ENCODE measurements at places on chromosomes 7 and 10. TPM values are rescaled to one million over a fixed set of nuclear protein-coding genes. Genes with fewer than 3 reads are reported as not detected.

Gene UFSP1
- 3.2 TPM for total RNA-seq

Gene FRA10AC1
- total RNA-seq, result 14.5 TPM

Gene TCERG1L
- not detected for total RNA-seq

Gene SLC16A12
- 4.0 TPM for total RNA-seq

Gene NMT2
- 11.6 TPM for total RNA-seq

Gene ADCY1
- total RNA-seq, result 4.3 TPM

DNA sequence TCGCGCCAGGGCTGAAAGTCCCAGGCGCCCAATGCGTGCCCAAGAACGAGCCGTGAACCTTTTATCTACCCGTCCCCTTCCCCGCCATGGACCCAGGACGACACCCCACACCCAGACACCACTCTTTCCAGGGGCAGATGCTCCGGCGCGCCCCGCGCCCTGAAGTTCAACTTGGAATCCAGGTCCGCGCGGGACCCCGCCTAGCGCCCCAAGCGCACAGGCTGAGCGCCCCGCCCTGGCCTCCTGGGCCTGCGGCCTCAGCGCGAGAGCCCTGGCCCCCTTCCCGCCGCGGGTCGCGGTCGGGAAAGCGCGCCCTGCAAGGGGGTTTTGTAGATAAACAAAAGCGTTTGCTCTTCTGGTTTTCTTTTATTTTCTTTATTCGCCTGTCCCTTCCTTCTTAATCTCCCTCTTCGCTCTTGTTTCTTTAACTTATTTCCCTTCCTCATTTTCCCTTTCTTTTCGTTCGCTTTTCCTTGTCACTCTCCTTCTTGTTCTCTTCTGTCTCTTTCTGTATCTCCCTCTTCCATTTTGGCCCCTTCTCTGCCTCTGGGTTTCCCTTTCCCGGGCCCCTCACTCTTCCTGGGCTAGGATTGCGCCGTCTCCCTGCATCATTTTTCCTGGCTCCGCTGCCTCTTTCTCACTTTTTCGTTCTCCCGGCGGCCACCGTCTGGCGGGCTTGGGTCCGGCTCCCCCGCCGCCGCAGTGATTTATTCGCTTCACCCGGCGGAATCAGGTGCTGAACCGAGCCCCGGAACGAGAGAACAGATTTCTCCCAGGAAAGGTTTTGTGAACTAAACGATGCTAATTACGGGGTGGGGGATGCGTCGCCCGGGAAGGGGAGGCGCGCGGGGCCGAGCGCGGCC, 15.3 kb upstream of the PAX2 start:
- peaks cover 82% of the 10 kb centered on the region for H3K27me3 ChIP-seq
- H3K36me3 ChIP-seq, result no peaks in the 10 kb centered on the region
- DNase-seq, result no peak
- H3K4me3 ChIP-seq, result peak overlapping the region; percentile 17

- H3K27ac ChIP-seq, result no peak overlapping the region
- H3K36me3 ChIP-seq, result no peaks in the 10 kb centered on the region
- H3K4me1 ChIP-seq, result no peaks in the 10 kb centered on the region
- H3K4me3 ChIP-seq, result no peak overlapping the region
Measured at GRCh38 chr7:134771889-134772288, 7.5 kb upstream of the CALD1 start.

GRCh38 chr10:82284180-82284579, 409.2 kb downstream of the NRG3 start:
- H3K4me3 ChIP-seq, result no peak overlapping the region
- no peaks in the 10 kb centered on the region for H3K4me1 ChIP-seq
- no peak for DNase-seq
- no peak overlapping the region for H3K27ac ChIP-seq
- no peaks in the 10 kb centered on the region for H3K36me3 ChIP-seq

GRCh38 chr7:6642239-6642839, 5.2 kb downstream of the ZNF316 start:
- H3K27me3 ChIP-seq, result no peaks in the 10 kb centered on the region
- DNase-seq, result no peak
- H3K36me3 ChIP-seq, result peaks cover 50% of the 10 kb centered on the region
- no peaks in the 10 kb centered on the region for H3K4me1 ChIP-seq
- H3K4me3 ChIP-seq, result no peak overlapping the region

GRCh38 chr10:130905921-130906320, 405.6 kb downstream of the TCERG1L start:
- H3K4me3 ChIP-seq, result no peak overlapping the region
- no peaks in the 10 kb centered on the region for H3K27me3 ChIP-seq
- no peak overlapping the region for H3K27ac ChIP-seq
- H3K36me3 ChIP-seq, result no peaks in the 10 kb centered on the region
- H3K4me1 ChIP-seq, result no peaks in the 10 kb centered on the region
- no peak for DNase-seq

- no peaks in the 10 kb centered on the region for H3K27me3 ChIP-seq
- H3K4me1 ChIP-seq, result no peaks in the 10 kb centered on the region
- H3K27ac ChIP-seq, result no peak overlapping the region
- DNase-seq, result peak; percentile 79
- H3K36me3 ChIP-seq, result no peaks in the 10 kb centered on the region
Measured at GRCh38 chr10:103712898-103713498, 142.4 kb downstream of the SH3PXD2A start.

- no peaks in the 10 kb centered on the region for H3K36me3 ChIP-seq
- no peaks in the 10 kb centered on the region for H3K27me3 ChIP-seq
- no peak overlapping the region for H3K27ac ChIP-seq
- no peaks in the 10 kb centered on the region for H3K4me1 ChIP-seq
Measured at GRCh38 chr7:147804032-147804431, 786.5 kb upstream of the C7orf33 start.

DNA sequence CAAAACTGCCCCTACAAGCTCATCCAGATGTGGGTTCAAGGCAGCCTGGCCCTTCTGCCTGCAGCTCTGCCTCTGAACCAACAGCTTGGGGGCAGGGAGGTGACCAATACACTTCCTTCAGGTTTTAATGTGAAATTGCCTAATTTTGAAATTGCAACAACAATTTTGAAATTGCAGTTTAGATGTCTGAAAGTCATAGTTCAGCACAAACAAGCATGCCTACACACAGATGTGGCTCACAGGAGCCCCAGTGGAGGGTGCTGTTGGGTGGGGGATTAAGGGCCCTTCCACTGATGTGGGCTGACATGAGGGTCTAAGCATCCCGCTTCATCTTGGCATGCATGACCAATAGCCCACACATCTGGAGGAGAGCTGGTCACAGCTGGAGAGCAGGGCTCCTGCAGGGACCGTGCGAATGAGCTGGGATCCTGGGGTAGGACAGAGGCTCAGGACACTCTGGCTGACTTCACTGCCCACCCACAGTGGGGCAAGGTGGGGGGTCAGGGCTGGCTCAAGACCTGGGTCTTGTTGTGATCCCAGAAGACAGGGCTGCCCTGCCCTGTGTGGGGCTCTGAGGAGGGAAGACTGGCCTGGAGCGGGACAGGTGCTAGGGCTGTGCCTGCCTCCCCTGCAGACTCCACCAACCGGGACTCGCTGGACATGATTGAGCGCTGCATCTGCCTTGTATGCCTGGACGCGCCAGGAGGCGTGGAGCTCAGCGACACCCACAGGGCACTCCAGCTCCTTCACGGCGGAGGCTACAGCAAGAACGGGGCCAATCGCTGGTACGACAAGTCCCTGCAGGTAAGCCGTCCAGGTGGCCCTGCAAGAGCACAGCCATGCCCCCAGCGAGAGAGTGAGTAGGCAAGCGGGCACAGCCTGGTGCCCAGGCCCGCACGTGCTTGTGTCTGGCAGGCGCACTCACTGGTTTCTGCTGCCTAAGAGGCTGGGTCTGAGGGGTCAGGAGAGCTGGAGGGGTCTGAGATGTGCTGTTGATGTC, 32.3 kb downstream of the CHAT start:
- H3K4me1 ChIP-seq, result no peaks in the 10 kb centered on the region
- H3K27ac ChIP-seq, result no peak overlapping the region
- no peak overlapping the region for H3K4me3 ChIP-seq
- H3K27me3 ChIP-seq, result no peaks in the 10 kb centered on the region
- no peaks in the 10 kb centered on the region for H3K36me3 ChIP-seq

All from heart left ventricle (tissue), 16 donors.